Tibial nerve (tissue), 4 donors: ENCODE measurements at places on chromosomes 5 and 9.

DNA sequence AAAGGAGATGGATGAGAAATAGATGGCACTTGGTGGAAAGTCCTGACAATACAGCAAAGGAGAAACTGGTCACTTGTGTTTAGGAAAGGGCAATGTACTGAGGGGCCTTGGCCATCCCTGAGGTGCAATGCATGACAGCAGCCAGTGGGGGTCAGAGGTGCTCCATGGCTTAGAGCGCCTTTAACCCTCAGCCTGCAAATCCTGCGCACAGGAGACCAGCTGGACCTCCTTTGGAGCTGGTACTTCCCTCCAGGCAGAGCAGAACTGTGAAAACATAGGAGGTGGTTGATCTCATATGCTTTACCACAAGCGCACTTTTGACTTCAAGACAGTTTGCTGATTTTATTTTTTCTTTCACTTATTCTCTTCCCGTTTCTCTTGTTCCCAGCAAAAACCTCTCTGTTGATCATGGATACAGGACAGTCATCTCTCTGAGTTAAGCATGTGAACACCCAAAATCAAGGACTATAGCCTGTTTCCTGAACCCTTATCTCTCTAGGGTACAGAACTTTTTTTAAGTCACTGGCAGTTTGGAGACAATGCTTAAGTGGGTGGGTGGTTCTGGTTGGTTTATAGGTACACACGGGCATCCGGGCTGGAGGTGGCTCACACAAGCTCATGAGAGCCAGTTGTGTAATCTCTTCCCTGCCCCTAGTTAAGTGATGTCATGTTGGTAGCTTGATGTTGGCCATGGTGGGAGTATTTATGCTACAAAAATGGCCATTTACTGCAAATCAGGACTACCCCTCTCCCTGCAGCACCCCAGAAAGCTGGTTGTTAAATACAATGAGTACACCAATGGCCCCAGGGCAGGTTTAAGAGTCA, 37.6 kb upstream of the ANKRD55 start:
- DNase-seq: peak; percentile 78

GRCh38 chr9:87085521-87085920, 138.2 kb upstream of the GAS1 start:
- no peak for DNase-seq

DNA sequence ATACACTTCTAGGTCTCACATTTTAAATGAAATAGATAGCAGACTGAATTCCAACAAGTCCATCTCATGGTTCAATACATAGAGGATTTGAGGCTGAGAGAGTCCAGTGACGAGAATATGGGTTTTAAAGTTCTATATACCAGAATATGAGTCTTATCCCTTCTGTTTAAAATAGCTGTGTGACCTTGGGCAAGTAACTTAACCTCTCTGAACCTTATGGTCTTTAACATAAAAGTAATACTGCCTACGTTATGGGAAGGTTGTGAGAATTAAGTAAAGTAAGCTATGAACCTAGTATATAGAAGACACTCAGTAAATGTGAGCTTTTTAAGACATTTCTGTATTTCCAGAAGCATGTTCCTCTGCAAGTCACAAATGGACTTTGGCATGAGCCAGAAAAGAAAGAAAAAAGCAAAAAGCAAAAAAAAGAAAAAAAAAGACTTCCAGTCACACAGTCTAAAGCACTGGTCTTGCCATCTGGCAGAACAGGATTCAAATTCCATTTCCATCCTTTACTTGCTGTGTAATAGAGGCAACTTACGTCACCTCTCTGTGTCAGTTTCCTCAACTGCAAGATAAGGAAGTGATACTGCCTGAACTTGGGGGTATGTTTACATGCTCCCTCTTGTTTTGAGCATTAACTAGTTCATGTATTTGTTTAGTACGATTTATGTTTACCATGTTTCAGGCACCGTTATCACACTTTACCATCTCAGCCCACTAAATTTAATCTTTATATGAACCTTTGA, 248.2 kb downstream of the TRIM32 start:
- no peak for DNase-seq

DNA sequence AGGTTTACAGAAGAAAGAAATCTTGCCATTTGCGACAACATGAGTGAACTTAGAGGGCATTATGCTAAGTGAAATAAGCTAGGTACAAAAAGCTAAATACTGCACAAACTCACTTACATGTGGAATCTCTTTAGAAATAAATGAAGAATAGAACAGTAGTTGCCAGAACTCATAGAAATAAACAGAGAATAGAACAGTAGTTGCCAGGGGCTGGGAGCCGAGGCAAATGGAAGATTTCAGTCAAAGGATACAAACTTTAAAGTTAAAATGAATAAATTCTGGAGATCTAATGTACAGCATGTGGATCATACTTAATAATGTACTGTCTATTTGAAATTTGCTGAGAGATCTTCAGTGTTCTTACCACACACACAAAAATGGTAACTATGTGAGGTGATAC, 63.4 kb downstream of the FAM81B start:
- DNase-seq: no peak

- no peak for DNase-seq
Measured at GRCh38 chr5:23042226-23042625, 189.1 kb upstream of the CDH12 start.

- DNase-seq: no peak
Measured at GRCh38 chr9:101993771-101994170, 255.3 kb upstream of the GRIN3A start.

- DNase-seq: no peak
Measured at GRCh38 chr5:53454719-53455000, 25.8 kb upstream of the FST start.

- no peak for DNase-seq
Measured at GRCh38 chr5:146076028-146076427, 29.3 kb downstream of the PLAC8L1 start.

- DNase-seq: no peak
Measured at GRCh38 chr9:91503673-91504081, 80.0 kb upstream of the NFIL3 start.

GRCh38 chr9:16726029-16726428, 144.4 kb downstream of the BNC2 start:
- no peak for DNase-seq

DNA sequence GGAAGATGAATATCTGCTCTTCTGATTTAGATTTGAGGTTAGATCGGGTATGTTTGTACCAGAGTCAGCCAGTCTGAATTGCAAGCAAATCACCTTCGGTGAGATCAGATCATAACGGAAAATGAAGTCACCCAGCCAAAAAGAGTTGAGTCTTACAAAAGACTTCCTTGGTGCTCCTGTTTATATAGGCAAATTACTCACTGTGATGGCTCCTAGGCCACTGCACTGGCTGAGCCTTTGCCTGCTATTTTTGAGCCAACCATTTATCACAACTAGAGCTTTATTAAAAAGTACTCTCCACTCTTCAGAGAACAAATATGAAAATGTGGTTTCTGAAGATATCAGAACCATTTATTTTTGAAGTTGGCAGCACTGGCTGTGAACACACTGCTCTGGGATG, 277.7 kb upstream of the PCSK5 start:
- no peak for DNase-seq

DNA sequence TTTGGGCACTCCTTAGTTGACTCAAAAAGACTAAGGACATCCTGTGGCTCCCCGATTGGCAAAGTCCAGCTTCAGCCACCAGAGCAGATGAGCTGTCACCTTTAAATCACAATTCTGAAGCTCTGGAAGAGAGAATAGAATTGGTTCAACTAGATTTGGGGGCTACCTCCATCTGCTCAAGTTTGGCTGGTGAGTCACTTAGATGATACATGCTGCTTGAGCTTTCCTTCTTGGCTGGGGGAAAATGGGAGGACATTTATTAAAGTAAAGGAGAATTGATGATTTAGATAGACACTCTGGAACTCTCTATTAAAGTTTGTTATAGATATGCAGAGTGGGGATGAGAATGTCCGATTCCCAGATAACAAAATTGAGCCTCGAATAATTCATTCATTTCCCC, 30.0 kb upstream of the GRIA1 start:
- no peak for DNase-seq

- no peak for DNase-seq
Measured at GRCh38 chr5:56269216-56269927, 36.2 kb upstream of the ANKRD55 start.

- DNase-seq: no peak
Measured at GRCh38 chr5:180618487-180618828, 27.2 kb upstream of the SCGB3A1 start.

GRCh38 chr9:1366276-1366675, 316.1 kb downstream of the DMRT2 start:
- DNase-seq: no peak

DNA sequence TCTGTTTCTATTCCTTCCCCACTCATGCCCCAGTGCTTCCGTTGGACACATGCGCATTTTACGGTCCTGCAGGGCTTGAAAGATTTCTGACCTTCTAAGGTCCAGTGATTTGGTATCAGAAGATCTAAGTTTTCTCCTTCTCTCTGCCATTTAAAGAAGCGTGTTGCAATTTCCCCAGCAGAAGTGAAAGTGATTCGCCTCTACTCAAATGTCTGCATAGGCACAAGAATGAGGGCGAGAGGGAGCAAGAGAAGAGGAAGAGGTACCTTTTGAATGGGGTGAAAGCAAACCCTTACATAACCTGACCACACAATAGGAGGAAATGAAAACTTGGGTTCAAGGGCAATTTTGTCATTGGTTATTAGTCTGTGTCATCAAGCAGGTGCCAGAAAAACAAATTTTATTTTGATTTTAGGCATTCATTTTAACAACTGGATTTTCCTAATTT, 31.7 kb upstream of the NR3C1 start:
- no peak for DNase-seq

DNA sequence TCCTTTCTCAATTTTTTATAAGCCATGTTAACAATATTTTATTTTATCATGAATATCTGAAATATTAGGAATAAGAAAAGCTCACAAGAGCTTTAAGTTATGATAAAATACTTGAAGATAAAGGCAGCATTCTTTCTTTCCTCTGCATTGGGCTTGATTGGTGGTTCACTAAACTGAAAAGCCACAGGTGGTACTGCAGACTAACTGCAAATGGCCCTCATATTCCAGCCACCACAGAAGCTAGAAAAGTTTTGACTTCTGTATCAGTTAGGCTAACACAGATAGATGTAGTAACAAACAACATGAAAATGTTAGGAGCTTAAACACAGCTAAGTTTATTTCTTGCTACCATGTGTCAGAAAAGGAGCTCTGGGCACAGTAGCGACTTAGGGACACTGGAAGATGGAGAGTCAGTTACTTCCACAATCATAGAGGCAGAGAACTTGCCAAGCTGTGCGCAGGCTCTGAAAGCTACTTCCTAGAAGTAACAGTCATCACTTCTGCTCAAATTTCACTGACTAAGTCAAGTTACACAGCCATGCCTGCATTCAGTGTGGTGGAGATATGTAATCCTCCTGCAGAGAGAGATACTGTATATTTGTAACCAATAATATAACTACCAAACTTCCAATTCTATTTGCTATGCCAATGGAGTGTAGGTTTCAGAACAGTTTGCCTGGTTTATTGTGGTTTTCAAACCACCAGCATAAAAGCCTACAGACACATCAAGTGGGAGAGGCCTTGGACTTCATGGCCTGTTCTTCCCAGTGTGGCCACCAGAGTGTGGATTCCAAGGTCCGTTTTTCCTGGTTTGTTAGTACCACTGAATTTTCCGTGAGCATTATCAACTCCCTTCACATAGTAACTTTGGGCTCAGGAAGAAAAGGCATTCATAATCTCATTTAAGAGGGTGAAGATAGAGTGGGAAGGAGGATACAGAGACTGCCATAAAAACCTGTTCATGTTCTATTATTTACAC, 268.3 kb downstream of the PJA2 start:
- DNase-seq: no peak

DNA sequence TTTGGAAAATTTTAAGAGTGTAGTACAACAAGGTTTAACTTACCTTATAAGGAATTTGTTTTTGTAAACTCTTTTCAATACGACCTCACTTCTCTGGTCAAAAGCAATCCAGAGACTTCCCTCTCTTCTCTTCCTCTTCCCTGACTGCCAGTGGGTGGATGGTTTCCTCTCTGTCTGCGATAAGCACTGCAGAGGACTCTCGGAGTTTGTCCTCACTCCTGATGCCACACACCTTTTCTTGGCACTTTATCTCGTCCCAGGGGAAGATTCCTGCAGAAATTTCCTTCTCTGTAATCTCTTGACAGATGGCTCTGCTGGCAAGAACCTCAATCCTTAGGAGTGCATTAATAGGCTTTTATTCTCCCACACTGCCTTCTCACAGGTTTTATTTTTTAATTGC, 641.6 kb downstream of the NR2F1-AS1 start:
- no peak for DNase-seq

GRCh38 chr9:91628892-91629291, 205.3 kb upstream of the NFIL3 start:
- no peak for DNase-seq

DNA sequence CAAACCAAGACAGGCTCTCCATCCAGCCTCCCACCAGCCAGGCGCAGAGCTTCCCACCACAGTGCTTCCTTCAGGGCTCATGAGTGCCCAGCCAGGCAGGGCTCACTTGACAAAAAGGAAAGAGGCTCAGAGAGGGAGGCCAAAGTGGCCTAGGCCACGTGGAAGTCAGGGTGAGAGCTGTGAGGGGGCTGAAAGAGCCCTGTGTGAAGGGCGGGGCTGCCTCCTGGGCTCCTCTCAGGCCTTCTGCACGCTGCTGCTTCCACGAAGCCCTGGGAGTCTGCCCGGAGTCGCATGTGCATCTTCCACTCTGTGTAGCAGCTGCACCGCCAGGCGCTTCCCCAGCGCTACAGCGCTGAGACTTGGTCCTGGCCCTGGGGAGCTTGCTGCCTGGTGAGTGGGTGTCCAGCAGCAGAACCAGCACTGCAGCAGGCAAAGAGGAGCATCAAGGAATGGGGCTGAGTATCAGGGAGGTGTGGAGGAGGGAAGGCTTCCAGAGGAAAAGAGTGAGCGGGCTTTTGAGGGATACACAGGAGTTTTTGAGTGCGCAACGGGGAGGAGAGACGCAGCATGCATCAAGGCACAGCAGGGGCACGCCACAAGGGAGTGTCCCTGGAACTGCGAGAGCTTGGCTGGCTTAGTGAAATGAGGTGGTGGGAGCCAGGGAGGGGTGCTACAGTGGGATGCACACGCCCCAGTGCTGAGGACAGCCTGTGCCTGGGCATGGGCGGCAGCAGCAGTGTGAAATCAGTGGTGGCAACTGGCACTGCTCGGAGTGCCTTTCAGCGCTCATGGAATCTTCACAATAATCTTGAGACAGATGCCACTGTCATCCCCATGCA, 178.0 kb downstream of the GAPVD1 start:
- no peak for DNase-seq

GRCh38 chr9:89715318-89715858, 110.6 kb downstream of the GADD45G start:
- no peak for DNase-seq

- no peak for DNase-seq
Measured at GRCh38 chr5:17120209-17120608, 97.2 kb upstream of the BASP1 start.

DNA sequence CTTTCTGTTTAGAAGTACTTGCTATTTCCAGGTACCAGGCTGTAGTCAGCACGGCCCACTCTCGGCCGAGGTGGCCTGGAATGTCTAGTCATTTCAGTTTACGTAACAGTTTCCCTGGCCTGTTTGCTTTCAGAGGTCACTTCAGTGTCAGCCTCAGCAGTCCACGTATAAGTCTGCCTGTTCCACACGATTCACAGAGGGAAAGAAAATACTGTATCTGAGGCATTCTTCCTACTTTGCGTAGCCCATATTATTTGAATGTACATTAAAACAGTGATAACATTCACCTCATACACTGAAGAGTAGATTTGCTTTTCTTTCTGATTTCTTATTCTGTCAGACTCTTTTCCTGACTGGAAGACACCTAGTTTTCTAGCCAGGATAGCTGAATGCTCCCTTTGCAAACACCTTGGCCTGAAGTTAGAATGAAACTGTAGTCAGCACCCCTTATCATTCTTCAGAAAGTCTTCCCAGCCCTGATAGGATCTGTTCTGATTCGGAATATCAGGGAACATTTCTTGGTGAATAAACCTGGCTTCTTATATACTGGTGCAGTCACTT, 140.9 kb downstream of the AOPEP start:
- peak; percentile 44 for DNase-seq

GRCh38 chr9:71620746-71621145, 147.6 kb downstream of the CEMIP2 start:
- no peak for DNase-seq
